ENCODE measurements at places on chromosomes 2 and 18.

DNA sequence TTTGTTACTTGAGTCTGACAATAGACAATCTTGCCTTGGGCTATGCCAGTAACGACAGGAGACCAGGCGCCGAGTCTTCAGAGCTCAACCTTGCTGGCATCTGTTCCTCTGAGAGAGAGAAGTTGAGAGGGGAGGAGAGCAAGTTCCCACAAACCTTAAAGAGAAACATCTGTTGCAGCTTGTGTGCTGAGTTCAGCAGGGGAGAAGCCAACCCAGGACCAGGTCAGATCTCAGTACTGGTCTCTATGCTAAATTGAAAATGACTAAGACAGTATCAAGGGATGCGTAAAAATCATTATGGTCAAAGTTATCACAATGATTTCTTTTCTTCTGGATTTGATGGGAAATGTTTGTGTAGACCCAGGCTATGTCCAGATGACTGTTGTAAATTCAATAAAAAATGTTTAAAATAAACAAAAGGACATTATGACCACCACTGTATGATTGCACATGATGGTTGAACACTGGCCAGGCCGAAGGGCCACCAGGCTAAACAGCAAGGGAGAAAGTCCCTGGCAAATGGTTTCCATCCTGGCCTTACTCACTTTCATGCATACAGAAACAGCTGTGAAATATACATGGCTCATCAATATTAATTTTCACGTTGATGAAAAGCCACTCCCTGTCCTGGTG, 100.3 kb upstream of the PMAIP1 start:
- no peak for DNase-seq
- H3K27ac ChIP-seq: no peak overlapping the region
- no peaks in the 10 kb centered on the region for H3K27me3 ChIP-seq
- no peak overlapping the region for H3K4me3 ChIP-seq
- H3K36me3 ChIP-seq: no peaks in the 10 kb centered on the region
- H3K4me1 ChIP-seq: no peaks in the 10 kb centered on the region

DNA sequence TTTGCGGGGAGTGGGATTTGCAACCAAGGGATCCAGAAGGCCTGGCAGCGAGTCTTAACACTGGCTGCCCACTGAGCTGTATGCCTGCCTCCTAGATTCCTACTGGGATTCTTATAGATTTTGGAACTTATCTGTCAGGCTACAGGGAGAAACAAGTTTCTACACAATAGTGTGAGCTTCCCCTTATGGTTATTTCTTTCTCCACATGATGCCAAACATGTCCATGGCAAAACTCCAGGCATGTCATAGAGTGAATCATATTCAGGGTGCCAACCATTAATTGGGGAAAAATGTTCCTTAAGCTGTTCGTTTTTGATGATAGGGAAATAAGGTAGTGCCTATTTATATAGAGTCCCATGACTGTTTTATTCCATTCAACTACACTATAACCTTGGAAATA, 1185.2 kb upstream of the CELF4 start:
- no peaks in the 10 kb centered on the region for H3K4me1 ChIP-seq
- no peak overlapping the region for H3K27ac ChIP-seq
- H3K27me3 ChIP-seq: no peaks in the 10 kb centered on the region
- DNase-seq: no peak

DNA sequence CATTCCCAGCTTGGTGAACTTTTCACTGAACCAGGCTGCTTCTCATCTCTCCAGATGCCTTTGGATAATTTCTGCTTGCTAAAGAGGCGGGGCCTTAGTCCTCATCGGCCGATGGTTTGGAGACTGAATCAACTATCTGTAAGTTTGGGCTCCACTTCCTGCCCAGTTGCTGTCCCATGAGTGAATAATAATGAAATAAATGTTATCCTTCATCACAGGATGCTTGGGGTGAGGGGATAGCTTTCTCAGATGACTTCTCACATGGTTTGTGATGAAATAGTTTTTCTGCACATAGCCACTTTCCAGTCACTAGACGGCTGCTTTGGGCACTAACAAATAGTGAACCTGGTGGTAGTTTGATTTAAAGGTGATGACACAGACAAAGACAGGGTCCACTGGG, 376.6 kb upstream of the TRIB2 start:
- no peak overlapping the region for H3K27ac ChIP-seq
- H3K4me3 ChIP-seq: no peak overlapping the region
- H3K4me1 ChIP-seq: no peaks in the 10 kb centered on the region
- no peak for DNase-seq
- H3K36me3 ChIP-seq: no peaks in the 10 kb centered on the region
- no peaks in the 10 kb centered on the region for H3K27me3 ChIP-seq

- H3K27ac ChIP-seq: no peak overlapping the region
- H3K27me3 ChIP-seq: no peaks in the 10 kb centered on the region
- H3K4me1 ChIP-seq: no peaks in the 10 kb centered on the region
- no peak for DNase-seq
- H3K4me3 ChIP-seq: no peak overlapping the region
Observed at GRCh38 chr2:241835611-241836010, 23.1 kb downstream of the PDCD1 start.

DNA sequence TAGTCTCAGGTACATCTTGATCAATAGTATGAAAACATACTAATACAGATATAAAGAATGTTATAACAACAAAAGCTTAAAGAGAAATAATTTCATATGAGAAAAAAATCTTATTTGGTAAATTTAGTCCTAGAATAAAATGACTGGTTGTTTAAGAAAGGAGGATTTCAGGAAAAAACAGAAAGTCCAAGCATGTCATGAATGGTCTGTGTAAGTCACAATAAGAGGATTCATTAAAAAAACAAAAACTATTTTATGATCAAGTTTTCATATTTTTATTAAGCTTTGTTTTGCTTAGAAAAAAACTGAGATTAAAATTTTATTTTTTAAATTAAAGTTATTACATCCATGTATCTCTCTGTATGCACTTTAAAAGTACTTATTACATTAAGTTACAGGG, 353.9 kb upstream of the SPHKAP start:
- H3K4me3 ChIP-seq: no peak overlapping the region
- no peaks in the 10 kb centered on the region for H3K27me3 ChIP-seq
- no peaks in the 10 kb centered on the region for H3K36me3 ChIP-seq
- H3K4me1 ChIP-seq: no peaks in the 10 kb centered on the region
- H3K27ac ChIP-seq: no peak overlapping the region
- no peak for DNase-seq

DNA sequence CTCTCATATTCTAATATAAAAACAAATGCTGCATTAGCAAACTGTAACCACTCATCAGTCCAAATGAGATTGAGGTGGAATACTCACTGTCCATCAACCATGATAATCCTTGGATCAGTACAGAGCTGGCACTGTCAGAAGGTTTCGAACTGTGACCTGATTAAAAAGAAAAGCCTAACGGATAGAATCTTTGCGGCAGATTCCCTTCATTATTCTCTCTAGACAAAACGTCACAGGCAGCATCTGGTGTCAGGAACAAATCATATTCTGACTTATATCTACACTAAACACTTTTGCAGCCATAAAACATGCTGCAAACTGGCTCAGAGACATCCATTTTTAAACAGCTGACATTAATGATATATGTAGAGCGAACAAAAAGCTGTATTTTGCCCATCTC, 677.7 kb upstream of the NXPH2 start:
- DNase-seq: no peak

DNA sequence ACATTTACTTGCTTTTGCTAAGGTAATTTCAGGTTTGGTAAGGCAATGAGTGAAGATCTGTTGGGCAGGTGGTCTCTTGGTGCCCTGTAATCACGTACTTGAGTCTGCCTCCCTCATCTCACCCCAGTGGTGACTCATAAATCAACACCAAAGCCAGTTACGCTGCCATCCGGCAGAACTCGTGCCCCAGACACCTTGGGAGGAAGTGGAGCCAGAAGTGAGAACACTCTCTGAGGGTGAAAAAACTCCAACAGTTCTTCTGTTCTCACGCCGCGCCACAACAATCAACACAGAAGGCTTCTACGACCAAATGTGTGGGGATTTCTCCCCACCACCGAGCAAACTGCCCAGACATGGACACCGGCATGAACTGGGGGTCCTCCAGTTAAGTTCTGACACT, 206.2 kb downstream of the ARL4C start:
- no peak for DNase-seq
- H3K36me3 ChIP-seq: no peaks in the 10 kb centered on the region

- H3K36me3 ChIP-seq: no peaks in the 10 kb centered on the region
- no peak overlapping the region for H3K27ac ChIP-seq
- no peak for DNase-seq
- no peak overlapping the region for H3K4me3 ChIP-seq
- no peaks in the 10 kb centered on the region for H3K4me1 ChIP-seq
Observed at GRCh38 chr2:65017335-65017734, 28.1 kb downstream of the SLC1A4 start.

DNA sequence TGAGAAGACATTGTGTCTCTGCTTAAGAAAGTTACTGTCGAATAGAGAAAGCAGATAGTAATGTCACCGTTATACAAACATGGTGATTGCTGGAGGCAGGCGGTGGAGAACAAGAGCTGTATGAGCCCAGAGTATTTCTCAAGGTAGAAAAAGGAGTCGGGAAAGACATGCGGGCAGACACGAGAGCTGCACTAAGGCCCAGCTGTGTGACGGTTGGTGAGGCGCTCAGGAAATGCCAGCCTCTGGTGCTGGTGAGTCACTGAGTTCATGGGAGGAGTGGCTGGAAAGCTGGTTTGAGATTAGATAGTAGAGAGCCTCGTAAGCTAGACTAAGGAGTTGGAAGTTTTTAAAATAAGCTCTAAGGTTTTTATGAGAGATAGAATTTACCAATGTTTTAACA, 390.9 kb upstream of the TRIB2 start:
- H3K4me1 ChIP-seq: no peaks in the 10 kb centered on the region
- H3K27me3 ChIP-seq: no peaks in the 10 kb centered on the region

- no peak overlapping the region for H3K4me3 ChIP-seq
- DNase-seq: no peak
- H3K27me3 ChIP-seq: no peaks in the 10 kb centered on the region
Observed at GRCh38 chr18:40404284-40404683, 1550.8 kb upstream of the PIK3C3 start.

- H3K27ac ChIP-seq: no peak overlapping the region
- H3K27me3 ChIP-seq: no peaks in the 10 kb centered on the region
- no peak overlapping the region for H3K4me3 ChIP-seq
- H3K36me3 ChIP-seq: no peaks in the 10 kb centered on the region
Observed at GRCh38 chr2:10933700-10934225, 22.0 kb downstream of the KCNF1 start.

Measured in breast epithelium (tissue), 4 donors.